ENCODE measurements at places on chromosomes 13 and 19.
A peak's percentile ranks its signal among the peaks of the same experiment; 100 is the strongest.

DNA sequence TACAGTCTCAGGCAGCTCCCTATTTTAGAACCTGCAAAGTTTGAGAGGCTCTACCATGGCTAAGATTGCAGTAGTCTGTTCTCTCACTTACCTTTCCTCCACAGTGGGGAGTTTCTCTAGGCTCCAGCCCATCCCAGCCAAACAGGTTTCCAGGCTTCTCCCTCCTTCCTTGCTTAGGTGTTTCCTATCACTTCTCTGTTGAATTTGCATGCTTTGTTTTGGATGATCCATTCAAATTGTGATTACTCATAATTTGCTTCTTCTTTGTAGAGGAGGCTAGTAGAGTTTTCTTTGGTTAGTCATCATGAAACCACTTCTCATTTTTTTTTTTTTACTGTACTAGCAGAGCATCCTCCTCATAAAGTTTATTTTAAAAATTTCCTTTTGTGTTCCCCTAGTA lies 1242.2 kb upstream of the MIR17HG start:
- no peaks in the 10 kb centered on the region for H3K27me3 ChIP-seq
- DNase-seq, result no peak
- H3K4me1 ChIP-seq, result no peaks in the 10 kb centered on the region
- H3K4me3 ChIP-seq, result no peak overlapping the region

DNA sequence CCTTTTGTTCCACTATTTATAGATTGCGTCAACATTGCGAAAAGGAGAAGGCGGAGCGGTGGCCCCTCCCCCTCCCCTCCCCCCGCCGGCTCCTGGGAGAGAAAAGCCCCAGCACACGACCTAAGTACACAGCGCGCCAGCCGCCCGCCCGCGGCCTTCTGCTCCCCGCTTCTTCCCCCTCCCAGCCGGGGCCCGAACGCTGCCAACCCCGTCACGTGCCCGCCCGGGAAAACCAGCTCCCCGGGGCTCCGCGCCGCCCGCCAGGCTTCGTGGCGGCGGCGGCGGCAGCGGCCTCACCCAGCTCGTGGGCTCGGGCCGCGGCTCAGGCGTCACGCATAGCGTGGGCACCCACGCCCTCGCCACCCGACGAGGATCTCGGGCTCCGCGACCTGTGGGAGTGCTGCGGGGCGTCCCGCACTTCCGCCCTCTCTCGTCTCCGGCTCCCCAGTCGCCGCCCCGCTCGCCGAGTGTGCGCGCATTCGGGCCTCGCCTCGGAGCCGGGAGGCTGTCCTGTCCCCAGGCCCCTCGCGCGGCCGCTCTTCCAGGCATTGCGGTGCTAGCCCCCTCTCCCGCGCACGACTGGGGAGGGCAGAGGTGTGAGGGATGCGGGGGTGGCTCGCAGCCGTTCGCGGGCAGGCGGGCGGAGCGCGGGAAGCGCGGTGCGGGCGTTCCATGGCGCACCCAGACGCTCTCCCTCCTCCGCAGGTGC lies 110.5 kb downstream of the KCNRG start:
- H3K27ac ChIP-seq, result peak overlapping the region; percentile 89
- peaks cover 12% of the 10 kb centered on the region for H3K27me3 ChIP-seq
- peaks cover 51% of the 10 kb centered on the region for H3K4me1 ChIP-seq
- H3K36me3 ChIP-seq, result peaks cover 24% of the 10 kb centered on the region

GRCh38 chr19:41945135-41945766 lies 13.9 kb downstream of the RABAC1 start:
- H3K4me3 ChIP-seq, result peak overlapping the region; percentile 76
- H3K4me1 ChIP-seq, result peaks cover 49% of the 10 kb centered on the region
- peaks cover 2% of the 10 kb centered on the region for H3K36me3 ChIP-seq
- H3K27me3 ChIP-seq, result peaks cover 9% of the 10 kb centered on the region
- peak; percentile 90 for DNase-seq
- H3K27ac ChIP-seq, result peak overlapping the region; percentile 99

DNA sequence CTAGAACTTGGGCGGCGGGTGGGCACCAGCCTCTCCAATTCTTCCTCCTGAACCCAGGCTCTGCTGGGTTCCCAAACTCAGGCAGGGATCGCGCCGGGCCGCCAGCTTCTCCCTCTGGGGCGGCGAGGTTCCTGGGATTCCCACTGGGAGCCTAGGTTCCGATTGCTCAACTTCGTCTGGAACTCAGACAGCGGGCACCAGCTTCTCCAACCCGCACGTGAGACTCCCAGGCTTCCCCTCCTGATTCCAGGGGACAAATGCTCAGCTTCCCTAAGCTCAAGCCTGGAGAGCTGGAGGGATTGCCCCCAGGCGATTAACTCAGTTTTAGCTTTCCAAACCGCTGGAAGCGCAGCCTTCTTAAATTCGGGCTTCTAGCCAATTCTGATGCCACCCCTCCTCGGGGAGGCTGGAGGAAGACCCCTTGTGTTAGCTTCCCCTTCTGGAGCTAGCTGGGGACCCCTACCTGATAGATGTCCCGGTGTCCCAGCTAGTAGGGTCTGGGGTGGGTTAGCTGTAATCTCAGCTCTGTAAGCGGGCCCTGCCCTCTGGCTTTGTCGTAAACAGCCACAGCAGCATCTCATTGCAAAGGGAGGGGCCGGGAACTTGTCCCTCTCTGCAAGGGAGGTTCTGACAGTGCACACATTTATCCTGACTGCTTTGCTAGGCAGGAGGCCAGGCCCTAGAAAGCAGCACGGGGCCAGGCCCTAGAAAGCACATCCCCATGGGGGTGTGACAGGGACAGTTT lies 671 bp downstream of the MCOLN1 start:
- no peak overlapping the region for H3K27ac ChIP-seq
- H3K4me1 ChIP-seq, result peaks cover 9% of the 10 kb centered on the region
- peak; percentile 64 for DNase-seq
- H3K4me3 ChIP-seq, result peak overlapping the region; percentile 81

DNA sequence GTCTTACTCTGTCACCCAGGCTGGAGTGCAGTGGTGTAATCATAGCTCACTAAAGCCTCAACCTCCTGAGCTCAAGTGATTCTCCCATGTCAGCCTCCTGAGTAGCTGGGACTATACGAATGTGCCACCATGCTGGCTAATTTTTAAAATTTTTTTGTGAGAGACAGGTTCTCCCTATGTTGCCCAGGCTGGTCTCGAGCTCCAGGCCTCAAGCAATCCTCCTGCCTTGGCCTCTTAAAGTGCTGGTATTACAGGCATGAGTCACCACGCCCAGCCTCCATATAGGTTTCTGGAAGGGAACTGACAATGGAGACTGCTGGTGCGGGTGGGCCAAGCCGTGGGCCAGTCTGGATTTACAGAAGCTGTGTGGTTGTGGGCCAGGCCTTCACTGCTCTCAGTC lies 189.2 kb downstream of the URI1 start:
- H3K4me3 ChIP-seq, result no peak overlapping the region
- no peaks in the 10 kb centered on the region for H3K4me1 ChIP-seq
- H3K36me3 ChIP-seq, result no peaks in the 10 kb centered on the region
- no peak for DNase-seq
- no peak overlapping the region for H3K27ac ChIP-seq
- no peaks in the 10 kb centered on the region for H3K27me3 ChIP-seq

DNA sequence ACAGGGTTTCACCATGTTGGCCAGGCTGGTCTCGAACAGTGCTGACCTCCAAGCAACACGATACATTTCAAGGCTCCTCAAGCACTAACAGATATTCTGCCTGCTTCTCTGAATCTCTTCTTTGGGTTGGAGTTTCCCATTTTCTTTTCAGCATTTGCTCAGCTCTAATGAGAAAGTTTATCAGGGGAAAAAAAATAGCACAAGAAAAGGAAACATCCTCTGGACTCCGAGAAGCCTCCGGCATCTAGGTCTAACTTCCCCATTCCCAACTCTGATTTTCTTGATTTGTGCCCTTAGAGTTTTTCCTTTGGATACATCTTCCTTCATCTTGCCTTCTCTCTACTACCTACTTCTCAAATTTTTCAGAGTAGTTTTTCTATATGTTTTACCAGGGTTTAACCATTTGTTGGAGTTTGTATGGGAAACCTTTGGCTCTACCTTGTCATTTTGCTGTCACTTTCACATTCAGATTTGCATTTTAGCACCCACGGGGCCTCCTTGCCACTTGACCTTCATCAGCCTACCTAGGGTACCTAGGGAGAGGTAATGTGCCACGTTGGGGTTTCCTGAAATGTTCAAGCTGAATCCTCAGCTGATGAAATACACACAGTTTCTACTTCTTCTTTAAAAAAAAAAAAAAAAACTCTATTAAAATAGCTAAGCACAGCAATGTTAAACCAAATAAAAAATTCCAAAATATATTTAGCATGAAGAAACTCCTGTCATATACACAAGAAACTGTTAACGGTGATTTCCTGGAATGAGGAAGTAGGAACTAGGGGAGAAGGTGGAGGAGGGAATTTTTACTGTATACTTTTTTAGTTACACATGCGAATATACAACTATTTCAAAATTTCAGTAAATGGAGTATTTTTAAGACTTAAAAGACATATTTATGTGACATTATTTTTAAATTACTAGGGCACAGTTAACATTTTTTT lies 5.1 kb upstream of the USP12 start:
- H3K4me3 ChIP-seq, result no peak overlapping the region
- no peak overlapping the region for H3K27ac ChIP-seq
- H3K36me3 ChIP-seq, result no peaks in the 10 kb centered on the region
- peaks cover 2% of the 10 kb centered on the region for H3K27me3 ChIP-seq

GRCh38 chr13:38176664-38177063 lies 173.0 kb upstream of the UFM1 start:
- no peaks in the 10 kb centered on the region for H3K36me3 ChIP-seq
- no peak overlapping the region for H3K27ac ChIP-seq
- H3K4me3 ChIP-seq, result no peak overlapping the region

DNA sequence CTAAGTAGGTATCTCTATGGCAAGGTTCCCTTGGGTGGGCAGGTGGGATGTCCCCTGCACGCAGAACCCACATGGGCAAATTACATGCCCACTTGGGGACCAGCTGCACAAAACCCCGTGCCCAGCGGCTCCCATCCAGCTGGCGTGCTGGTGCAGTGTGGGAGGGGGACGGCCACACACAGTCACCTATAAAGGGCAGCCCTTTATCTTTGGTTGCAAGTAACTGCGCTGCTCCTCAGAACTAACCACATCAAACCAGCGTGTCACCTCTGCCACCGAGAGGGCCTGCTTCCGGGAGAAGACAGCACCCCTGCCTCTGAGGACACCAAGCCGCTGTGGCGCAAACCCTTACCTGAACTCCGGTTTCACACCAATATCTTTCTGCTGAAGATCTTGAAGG lies 32.2 kb downstream of the ANKRD27 start:
- peak; percentile 87 for DNase-seq
- H3K36me3 ChIP-seq, result peaks cover 56% of the 10 kb centered on the region
- H3K27me3 ChIP-seq, result no peaks in the 10 kb centered on the region
- peak overlapping the region; percentile 16 for H3K4me3 ChIP-seq
- H3K27ac ChIP-seq, result peak overlapping the region; percentile 68

DNA sequence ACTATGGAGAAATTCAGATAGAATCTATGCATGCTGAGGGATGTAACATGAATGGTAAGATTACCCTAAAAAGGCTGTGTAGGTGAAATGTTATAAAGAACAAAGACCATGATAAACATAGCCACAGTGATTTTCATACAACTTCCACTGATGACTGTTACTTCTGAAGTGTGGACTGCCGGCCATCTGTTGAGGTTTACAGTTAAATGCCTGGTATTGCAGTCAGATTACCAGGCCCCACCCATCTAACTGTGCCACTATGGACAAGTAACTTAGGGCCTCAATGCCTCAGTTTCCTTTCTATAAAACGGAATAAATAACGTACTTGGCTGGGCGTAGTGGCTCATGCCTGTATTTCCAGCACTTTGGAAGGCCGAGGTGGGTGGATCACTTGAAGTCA lies 395.6 kb downstream of the KLF12 start:
- no peak for DNase-seq
- no peak overlapping the region for H3K27ac ChIP-seq
- no peaks in the 10 kb centered on the region for H3K27me3 ChIP-seq
- H3K4me3 ChIP-seq, result no peak overlapping the region
- H3K36me3 ChIP-seq, result peaks cover 5% of the 10 kb centered on the region
- peaks cover 17% of the 10 kb centered on the region for H3K4me1 ChIP-seq

GRCh38 chr19:51599084-51599483 lies 28.0 kb downstream of the ZNF175 start:
- H3K27ac ChIP-seq, result no peak overlapping the region
- DNase-seq, result no peak
- H3K4me3 ChIP-seq, result no peak overlapping the region
- no peaks in the 10 kb centered on the region for H3K36me3 ChIP-seq

DNA sequence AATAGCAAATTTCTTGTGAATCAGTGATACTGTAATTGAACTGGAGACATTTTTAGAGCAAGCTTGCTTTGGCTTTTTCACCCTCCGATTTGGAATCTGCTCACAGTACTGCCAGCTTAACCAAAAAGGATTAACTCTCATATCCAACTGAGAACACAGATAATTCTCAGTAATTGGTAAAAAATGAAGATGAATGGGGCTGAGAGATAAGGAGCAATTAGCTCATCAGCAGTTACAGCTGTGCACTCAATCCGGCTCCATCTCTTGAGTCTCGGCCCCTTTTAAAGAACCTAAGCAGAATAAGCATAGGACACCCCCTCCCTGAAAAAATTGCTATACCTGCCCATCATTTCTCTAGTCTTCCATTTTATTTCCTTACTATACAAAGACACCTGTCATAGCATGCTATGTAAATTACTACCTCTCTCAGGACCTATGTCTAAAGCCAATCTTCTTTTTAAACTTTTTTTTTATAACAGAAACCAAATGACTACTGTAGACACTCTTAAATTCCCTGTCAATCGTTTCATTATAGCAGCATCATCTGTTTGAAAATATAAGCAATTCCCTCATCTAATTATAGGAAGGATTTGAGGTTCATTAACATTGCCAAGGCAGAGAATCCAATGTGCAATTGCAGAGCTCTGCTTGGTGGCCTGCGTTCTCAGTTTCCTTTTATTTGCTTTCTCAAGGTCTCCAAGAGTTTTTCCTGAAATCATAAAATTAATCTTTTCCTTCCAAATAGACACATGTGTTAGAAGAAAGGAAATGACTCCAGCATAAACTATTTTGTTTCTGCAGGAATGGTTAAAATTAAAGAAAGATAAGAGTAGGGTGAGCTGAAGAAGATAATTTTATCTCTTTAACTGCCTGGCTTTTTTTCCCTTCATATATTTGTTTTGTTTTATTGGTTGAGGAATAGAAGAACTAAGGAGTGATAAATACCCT lies 242.1 kb downstream of the DACH1 start:
- no peaks in the 10 kb centered on the region for H3K27me3 ChIP-seq
- H3K4me3 ChIP-seq, result no peak overlapping the region
- H3K36me3 ChIP-seq, result no peaks in the 10 kb centered on the region
- H3K4me1 ChIP-seq, result no peaks in the 10 kb centered on the region

DNA sequence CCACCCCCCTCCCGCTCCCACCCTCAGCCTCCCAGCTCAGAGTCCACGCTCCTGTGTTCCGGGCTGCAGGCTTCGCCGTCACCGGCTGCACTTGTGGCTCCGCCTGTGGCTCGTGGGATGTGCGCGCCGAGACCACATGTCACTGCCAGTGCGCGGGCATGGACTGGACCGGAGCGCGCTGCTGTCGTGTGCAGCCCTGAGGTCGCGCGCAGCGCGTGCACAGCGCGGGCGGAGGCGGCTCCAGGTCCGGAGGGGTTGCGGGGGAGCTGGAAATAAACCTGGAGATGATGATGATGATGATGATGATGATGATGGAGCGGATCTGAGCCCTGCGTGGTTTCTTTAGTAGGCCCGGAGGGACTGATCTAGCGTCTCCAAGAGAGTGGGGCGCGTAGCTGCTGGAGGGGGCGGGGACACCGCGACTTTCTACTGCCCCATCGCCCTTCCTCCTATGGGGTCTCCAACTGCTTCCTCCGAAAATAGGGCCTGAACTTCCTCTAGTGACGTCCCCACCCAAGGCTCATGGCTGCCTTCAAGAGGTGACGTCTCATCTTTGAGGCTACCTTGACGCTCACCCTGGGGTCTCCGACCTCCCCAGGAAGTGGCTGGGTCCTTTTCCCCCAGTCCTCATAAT lies 1.4 kb downstream of the RETN start:
- peak overlapping the region; percentile 79 for H3K4me3 ChIP-seq
- H3K27me3 ChIP-seq, result peaks cover 32% of the 10 kb centered on the region
- DNase-seq, result peak; percentile 78
- H3K27ac ChIP-seq, result no peak overlapping the region
- H3K36me3 ChIP-seq, result no peaks in the 10 kb centered on the region
